Immature natural killer cell (primary cell): ENCODE measurements at places on chromosomes 13 and 19. TPM values are rescaled to one million over a fixed set of nuclear protein-coding genes. Genes with fewer than 3 reads are reported as not detected.

The PRRG2 gene
- polyA plus RNA-seq = 0.78 TPM

The ONECUT3 gene
- polyA plus RNA-seq = not detected

The CEACAM7 gene
- not detected for polyA plus RNA-seq

The GRIK5 gene
- polyA plus RNA-seq = not detected

The ADAMTSL5 gene
- not detected for polyA plus RNA-seq

The RNF17 gene
- polyA plus RNA-seq = not detected

The KLF12 gene
- 28.1 TPM for polyA plus RNA-seq

The CGB7 gene
- not detected for polyA plus RNA-seq

The OLFM4 gene
- polyA plus RNA-seq = not detected

The KANK3 gene
- polyA plus RNA-seq = 8.0 TPM

The GTF3A gene
- polyA plus RNA-seq = 645 TPM

The RASIP1 gene
- polyA plus RNA-seq = not detected

The CTXN1 gene
- polyA plus RNA-seq = not detected

The LAIR1 gene
- polyA plus RNA-seq = 247 TPM

The LRRC25 gene
- polyA plus RNA-seq = 2.7 TPM

The CALR3 gene
- 0.25 TPM for polyA plus RNA-seq

The ZNF418 gene
- 2.5 TPM for polyA plus RNA-seq

The CXCL17 gene
- not detected for polyA plus RNA-seq

The CYP2A6 gene
- polyA plus RNA-seq = not detected

The DUXA gene
- not detected for polyA plus RNA-seq

The PGLYRP2 gene
- polyA plus RNA-seq = 0.17 TPM

The ZNF787 gene
- 1.5 TPM for polyA plus RNA-seq

The NLRP11 gene
- polyA plus RNA-seq = not detected

The UBE2L5 gene
- polyA plus RNA-seq = not detected

The MYBPC2 gene
- polyA plus RNA-seq = not detected

The WASF3 gene
- polyA plus RNA-seq = 0.12 TPM

The ACP4 gene
- polyA plus RNA-seq = not detected

The DACT3 gene
- not detected for polyA plus RNA-seq

The MYO1F gene
- polyA plus RNA-seq = 340 TPM

The PPP1R12C gene
- polyA plus RNA-seq = 0.63 TPM

The ZNF45 gene
- polyA plus RNA-seq = 15.9 TPM

The GGN gene
- polyA plus RNA-seq = not detected

The TMEM145 gene
- not detected for polyA plus RNA-seq

The KLF1 gene
- 0.15 TPM for polyA plus RNA-seq

The ZNF442 gene
- 0.46 TPM for polyA plus RNA-seq

The ZNF441 gene
- polyA plus RNA-seq = 7.9 TPM

The ERICH4 gene
- polyA plus RNA-seq = not detected

The ZNF580 gene
- polyA plus RNA-seq = 27.8 TPM

The KASH5 gene
- polyA plus RNA-seq = not detected

The LIM2 gene
- 19.2 TPM for polyA plus RNA-seq

The ZNF552 gene
- polyA plus RNA-seq = 4.4 TPM

The RYR1 gene
- polyA plus RNA-seq = not detected
